ENCODE measurements at places on chromosomes 2 and 18.

DNA sequence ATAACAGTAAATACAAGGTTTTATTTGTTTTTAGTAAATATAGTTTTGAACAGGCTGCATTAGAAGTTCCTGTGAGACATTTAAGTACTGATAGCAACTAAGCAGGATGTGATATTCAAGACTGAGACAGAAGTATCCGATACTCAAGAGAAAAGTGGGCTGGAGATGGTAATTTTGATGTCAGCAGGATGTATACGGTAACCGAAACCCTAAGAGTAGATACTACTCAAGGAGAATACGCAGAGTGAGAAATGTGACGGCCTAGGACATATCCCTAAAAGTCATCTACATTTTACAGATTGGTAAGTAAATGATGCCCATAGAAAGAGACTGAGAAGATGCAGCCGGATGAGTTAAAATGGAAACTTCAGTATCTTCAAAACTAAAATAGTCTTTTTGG, 115.4 kb downstream of the GORASP2 start:
- DNase-seq = no peak

DNA sequence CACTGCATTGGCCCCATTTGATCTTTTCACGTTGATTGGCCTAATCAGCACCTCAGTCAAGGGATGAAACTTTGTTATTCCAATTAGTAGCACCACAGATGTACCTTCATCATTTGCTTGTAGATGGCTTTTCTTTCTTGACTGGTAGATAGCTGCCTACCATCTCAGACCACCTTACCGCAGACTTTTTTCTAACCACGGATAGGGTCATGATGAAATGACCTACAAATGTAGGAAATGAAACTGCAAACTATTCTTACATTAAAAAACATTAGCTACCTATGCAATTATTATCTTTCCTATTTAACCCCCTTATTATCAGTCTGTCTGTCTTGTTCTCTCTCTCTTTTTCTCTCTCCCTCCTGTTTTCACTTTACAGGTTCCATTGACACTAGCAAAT, 22.4 kb upstream of the SLC25A52 start:
- DNase-seq = no peak

GRCh38 chr18:65288908-65289307, 461.9 kb upstream of the CDH7 start:
- DNase-seq = no peak

DNA sequence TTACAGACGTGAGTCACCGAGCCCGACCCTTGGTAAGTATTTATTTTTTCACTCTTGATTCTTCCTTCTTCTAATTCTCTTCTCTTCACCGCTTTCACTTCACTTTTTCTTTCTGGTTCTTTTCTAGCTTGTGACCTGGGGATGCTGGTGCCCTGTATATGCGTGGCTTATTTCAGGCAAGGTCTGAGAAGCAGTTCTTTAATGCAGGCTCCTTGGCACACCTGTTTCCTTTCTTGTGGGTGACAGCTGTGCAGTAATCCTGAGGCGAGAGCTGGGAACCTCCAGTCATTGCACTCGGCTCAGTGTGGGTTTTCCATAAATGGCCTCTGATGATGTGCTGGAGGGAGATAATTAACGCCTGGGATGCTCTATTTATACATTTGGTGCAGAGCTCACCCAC, 193.8 kb downstream of the TSN start:
- DNase-seq = no peak

DNA sequence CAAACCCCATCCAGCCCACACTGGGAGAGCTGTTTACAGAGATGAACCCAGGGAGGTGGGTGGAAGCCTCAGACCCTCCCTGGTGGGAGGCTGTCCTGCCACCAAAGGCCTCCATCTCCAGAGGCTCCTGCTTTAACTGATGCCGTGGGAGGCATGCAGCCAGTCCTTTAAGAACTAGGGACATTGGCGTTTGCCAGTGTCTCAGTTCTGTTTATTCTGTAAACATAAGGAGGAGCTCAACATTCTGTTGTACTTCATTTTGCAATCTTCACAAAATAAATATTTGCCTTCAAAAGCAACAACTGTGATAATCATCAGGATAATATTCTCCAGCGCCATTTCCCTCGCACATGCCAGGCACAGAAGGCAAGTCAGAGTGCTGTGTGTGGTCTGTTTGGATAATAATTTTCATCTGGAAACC, 6.8 kb downstream of the EDAR start:
- no peak for DNase-seq
